ENCODE measurements at places on chromosomes 3 and 15.

DNA sequence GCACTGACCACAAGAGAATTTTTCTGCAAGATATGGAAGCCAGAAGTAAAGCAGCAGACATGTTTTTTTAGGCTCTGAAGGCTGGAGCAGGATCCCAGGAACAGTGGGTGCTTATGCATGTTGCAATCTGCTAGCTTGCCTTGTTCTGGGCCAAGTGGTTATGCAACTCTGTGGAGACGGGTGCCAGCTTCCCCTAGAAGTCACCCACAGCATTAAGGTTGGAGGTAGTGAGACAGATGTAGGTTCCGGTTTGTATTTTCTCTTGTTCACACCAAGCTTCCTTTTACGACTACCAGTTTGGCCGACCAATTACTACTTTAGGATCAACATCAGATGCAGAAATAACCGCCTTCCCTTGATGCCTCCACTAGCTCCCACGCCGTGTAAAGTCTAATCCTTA lies 11.1 kb downstream of the DPH3 start:
- no peak for DNase-seq

DNA sequence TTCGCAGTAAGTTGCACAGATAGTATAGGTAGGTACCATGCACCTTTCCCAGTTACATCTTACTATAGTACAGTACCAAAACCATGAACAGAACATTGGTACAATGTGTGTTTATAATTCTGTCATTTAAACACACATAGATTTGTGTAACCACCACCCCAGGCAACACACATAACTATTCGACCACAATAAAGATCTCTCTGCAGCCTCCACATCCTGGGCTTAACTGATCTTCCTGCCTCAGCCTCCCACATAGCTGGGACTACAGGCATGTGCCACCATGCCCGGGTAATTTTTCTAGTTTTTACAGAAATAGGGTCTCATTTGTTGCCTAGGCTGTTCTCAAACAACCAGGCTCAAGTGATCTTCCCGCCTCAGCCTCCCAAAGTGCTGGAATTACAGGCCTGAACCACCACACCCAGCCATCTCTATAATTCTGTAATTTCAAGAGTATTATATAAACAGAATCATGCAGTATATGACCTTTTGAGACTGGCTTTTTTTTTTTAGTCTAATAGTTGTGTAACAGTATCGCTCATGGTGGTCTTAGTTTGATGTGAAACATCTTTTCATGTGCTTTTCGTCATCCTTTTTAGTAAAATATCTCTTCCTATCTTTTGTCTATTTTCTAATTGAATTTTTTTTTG lies 13.3 kb upstream of the TMF1 start:
- no peak for DNase-seq

DNA sequence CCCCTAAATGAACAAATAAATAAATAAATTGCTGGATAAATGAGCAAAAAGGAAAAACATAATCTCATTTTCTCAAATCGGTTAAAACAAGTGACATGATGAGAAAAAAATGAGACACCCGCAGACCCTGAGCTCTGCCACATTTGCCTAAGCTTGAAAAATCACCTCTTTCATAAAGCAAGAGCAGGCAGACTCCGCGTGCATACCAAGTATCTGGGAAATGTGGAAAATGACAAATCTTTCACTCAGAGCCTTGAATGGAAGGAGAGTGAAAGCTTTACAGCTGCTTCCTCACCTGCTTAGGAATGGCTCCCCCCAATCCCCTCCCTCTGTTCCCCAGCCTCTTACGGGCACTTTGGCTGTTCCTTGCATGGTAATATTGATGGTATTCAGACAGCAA lies 355.5 kb upstream of the SUCLG2 start:
- no peak for DNase-seq

GRCh38 chr3:126464997-126465396 lies 10.7 kb downstream of the ZXDC start:
- no peak for DNase-seq

GRCh38 chr3:58514405-58514804 lies 22.5 kb downstream of the KCTD6 start:
- DNase-seq: no peak

Measured in esophagus squamous epithelium (tissue), 5 donors.